ENCODE measurements at places on chromosomes 11 and 22. TPM values are rescaled to one million over a fixed set of nuclear protein-coding genes. Genes with fewer than 3 reads are reported as not detected.

C11orf16 gene
- not detected for total RNA-seq

MGAT3 gene
- 19.1 TPM for total RNA-seq

EFCAB6 gene
- total RNA-seq = 0.80 TPM

OR56A5 gene
- not detected for total RNA-seq

TMPRSS5 gene
- 0.59 TPM for total RNA-seq

TNNI2 gene
- 0.94 TPM for total RNA-seq

OR52E8 gene
- total RNA-seq = not detected

OR4D9 gene
- total RNA-seq = not detected

UBQLNL gene
- not detected for total RNA-seq

GRCh38 chr11:36165621-36166397 is 123.4 kb downstream of the COMMD9 start:
- DNase-seq = no peak

GRCh38 chr11:6900327-6900999 is 8.2 kb upstream of the OR2D2 start:
- no peak for DNase-seq

- no peak for DNase-seq
These were observed 11.3 kb downstream of the HSD17B12 start for GRCh38 chr11:43691806-43692205.

GRCh38 chr11:44568658-44569473 is 3.4 kb downstream of the CD82 start:
- peak; percentile 67 for DNase-seq

DNA sequence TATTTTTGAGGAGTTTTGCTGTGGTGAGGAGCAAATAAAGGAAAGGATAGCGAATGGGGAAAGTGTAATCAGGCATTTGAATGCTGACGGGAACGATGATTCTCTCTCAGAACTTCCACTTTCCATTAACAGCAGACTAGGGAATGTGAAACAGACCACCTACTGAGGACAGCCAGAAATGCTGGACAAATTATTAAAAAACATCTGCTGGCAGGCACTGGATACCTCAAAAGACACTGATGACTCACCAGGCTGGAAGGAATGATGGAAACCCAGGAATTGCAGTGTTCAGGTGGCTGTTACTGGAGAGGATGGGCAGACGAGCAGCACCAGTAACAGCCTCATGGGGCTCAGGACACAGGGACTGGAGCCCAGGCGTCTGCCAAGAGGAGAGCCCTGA is 33.4 kb downstream of the PLA2G6 start:
- no peak for DNase-seq

DNA sequence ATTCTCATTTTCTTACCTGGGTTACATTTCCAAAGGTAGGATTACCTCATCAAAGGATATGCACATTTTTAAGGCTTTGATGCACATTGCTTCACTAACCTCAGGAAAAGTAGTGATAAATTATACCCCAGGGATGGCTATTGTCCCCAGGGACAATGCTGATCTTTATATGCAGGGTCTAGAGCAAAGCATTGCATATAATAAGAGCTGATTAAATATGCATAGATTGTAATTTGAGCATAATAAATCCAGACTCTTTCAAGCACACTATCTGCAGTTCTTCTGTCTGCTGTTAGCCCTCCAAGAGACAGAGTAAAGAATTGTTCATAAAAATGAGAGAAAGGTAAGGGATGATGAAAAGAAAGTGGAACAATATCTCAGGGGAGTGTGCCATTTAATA is 57.3 kb upstream of the SYT13 start:
- no peak for DNase-seq

DNA sequence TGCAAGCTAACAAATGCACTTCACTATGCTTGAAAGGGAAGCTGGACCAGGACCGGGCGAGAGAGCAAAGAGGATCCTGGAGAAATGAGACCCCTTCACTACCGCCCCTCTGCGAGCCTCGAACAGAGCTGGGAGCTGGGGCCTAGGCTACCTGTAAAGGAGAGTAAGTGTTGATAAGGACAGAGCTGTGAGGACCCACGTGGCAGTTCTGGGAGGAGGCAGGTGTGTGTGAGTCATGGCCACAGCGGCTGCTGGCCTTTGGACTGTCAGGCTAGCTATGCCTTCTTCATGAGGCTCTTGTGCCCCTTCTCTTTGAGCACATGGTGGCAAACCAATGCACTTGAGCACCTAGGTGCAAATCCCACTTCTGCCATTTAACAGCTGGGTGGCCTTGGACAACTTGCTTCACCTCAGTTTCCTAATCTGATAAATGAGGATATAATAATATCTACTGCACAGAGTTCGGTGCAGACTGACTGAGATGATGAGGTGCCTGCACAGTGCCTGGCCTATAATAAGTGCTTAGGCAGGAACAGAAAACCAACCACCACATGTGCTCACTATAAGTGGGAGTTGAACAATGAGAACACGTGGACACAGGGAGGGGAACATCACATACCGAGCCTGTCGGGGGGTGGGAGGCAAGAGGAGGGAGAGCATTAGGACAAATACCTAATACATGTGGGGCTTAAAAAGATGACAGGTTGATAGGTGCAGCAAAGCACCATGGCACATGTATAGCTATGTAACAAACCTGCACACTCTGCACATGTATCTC is 35.3 kb upstream of the KCNJ11 start:
- DNase-seq = peak; percentile 72

DNA sequence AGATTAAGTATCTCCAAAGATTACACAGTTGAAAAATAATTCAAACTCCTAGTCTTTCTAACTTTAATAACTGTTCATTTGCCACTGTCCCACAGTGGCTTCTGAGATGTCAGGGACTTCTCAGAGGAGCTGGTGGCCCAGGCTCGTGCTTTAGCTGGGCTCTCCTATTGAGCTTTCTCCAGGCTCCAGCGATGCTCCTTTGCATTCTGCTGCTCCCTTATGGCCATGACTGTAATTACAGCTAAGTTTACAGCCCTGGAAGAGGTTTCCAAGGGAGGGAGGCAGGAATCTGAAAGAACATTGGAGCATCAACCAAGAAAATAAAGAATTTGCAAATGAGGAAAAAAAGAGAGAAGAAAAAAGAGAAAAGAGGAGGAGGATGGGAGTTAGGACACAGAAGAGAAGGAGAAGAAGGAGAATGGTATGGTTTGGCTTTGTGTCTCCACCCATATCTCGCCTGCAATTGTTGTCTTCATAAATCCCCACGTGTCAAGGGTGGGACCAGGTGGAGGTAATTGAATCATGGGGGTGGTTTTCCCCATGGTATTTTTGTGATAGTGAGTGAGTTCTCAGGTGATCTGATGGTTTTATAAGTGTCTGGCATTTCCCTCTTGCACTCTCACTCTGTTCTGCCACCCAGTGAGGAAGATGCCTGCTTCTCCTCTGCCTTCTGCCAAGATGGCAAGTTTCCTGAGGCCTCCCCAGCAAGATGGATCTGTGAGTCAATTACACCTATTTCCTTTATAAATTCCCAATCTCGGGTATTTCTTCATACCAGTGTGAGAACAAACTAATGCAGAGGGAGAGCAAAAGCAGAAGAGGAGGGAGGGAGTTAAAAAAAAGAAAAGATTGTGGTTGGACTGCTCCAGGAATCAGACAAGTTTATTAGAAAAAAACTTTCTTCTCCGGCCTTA is 857.0 kb downstream of the KCNA4 start:
- peak; percentile 37 for DNase-seq

DNA sequence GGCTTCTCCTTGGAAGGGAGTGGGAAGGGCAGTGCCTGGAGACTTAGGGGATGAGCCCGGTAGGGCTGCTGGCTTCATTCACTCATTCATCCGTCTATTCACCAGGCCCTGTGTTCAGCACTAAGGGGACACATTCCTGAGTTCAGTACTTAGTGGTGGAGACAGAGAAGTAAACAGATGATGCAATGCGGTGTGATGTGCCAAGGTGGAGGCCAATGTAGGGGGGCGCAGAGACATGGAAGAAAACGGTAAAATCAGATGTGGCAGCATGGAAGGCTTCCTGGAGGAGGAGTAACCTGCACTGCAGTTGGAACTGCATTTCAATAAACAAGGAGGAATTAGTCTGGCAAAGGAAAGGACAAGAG is 21.3 kb downstream of the GRIK4 start:
- no peak for DNase-seq

DNA sequence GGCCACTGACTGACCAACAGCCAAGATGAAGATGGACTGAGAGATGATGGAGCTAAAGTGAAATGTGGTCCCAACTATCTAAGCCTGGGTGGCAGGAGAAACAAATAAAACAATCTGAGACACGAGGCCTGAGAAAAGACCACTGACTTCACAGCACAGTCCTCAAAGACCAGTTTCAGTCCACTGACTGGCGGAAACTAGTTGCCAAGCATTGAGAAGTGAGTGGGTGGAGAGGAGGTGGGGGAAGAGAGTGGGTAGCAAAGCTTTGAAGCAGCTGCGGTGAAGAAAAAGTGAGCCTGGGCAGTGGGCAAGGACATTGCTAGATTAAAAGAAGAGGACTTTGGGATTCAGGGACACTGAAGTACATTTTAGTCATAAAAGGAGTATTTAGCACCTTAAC is 1.9 kb downstream of the MS4A1 start:
- DNase-seq = no peak

DNA sequence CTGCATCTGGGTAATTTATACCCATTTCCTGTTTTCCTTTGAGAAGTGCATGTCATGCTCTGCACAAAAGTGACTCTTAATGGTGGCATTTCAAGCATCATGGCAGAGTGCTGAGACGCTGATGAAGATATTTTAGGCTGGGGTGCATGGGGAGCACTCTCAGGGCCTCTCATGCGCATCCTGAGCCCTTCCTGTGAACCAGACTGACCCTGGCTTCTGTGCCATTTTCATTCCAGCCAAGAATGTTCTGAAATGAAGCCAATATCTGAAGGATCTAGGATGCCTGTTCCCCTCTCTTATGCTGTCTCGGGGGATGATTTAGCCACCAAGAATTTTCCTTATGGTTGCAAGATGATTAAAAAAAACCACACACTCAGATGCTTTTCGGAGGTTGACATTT is 61.5 kb downstream of the MIAT start:
- DNase-seq = no peak

- DNase-seq = no peak
These were observed 31.6 kb downstream of the MAFF start for GRCh38 chr22:38233427-38233826.

DNA sequence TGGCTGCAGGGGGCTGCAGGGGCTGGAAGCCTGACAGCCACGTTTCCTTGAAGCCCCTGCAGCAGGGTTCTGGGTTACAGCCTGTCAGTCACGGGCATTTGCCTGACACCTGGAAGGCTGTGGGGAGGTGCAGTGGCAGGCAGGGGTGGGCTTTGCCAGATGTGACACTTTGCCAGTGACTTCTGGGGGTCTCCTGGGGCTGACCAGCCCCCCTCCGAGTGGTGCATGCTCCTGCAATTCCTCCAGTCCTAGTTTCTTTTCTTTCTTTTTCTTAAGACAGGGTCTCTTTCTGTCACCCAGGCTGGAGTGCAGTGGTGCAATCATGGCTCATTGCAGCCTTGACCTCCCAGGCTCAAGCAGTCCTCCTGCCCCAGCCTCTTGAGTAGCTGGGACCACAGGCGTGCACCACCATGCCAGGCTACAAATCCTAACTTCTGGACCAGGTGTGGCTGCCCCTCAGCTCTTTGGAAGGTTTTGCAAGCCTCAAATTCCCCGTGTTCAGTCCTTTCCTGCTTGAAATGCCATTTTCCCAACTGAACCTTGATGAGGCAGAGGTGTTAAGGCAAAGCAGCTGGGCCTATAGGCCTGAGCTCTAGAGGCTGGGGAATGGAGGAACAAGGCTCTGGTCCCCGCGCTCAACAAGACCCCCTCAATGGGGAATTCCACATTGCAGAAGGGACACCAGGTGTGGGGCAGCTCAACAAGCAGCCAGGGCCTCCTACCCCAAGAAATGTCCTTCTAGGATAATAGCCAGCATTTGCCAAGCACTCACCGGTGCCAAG is 20.2 kb upstream of the CHKA start:
- DNase-seq = no peak

GRCh38 chr22:43474161-43475101 is 62.6 kb downstream of the MPPED1 start:
- DNase-seq = no peak

DNA sequence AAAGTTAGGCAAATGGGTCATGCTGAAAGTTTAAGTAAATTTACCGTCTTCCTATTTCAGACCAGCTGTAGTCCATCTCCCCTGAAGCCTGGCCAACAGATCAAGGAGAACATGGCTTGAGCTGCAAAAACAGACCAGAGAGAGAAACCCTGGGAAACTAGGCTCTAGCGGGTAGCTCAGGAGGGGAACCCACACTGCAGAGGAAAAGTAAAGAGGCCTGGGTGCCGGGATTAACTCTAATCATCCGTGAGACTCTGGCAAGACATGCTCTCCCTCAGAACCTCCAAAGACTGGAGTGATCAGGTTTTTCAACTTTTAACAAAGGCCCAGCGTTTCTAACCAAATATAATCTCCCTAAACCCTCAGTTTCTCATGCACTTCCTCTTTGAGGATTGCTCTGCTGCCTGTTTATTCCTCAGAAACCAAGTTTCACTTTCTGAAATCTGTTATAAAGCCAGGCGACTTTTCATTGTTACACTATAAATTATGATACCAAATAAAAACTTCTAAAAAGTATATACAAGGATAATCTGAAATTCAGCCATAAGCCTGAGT is 67.5 kb downstream of the GAB2 start:
- DNase-seq = peak; percentile 37

GRCh38 chr22:27073601-27074425 is 416.4 kb downstream of the MIAT start:
- DNase-seq = no peak

GRCh38 chr11:46315783-46316563 is 31.3 kb upstream of the DGKZ start:
- DNase-seq = peak; percentile 60

DNA sequence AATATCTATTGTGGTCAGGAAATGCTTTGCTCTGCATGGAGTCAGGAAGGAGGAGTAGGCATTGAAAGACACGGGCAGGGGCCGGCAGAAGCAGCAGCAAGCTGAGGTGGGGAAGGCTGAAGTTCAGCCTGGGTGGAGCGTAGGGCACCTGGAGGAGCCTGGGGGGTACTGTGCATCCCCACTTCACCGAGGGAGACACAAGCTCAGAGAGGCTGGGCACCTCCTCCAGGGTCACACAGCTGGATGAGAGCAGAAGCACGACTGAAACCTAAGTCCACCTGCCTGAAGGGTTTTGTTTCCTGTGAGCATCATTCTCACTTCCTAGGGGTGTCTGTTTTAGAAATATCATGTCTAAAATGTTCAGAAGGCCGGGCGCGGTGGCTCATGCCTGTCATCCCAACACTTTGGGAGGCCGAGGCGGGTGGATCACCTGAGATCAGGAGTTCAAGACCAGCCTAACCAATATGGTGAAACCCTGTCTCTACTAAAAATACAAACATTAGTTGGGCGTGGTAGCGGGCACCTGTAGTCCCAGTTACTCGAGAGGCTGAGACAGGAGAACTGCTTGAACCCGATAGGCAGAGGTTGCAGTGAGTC is 138.3 kb downstream of the MPPED1 start:
- DNase-seq = no peak
